ENCODE measurements at places on chromosomes 7 and 10.

- no peak for DNase-seq
Measured at GRCh38 chr7:157009170-157009777, 1.2 kb downstream of the MNX1 start.

DNA sequence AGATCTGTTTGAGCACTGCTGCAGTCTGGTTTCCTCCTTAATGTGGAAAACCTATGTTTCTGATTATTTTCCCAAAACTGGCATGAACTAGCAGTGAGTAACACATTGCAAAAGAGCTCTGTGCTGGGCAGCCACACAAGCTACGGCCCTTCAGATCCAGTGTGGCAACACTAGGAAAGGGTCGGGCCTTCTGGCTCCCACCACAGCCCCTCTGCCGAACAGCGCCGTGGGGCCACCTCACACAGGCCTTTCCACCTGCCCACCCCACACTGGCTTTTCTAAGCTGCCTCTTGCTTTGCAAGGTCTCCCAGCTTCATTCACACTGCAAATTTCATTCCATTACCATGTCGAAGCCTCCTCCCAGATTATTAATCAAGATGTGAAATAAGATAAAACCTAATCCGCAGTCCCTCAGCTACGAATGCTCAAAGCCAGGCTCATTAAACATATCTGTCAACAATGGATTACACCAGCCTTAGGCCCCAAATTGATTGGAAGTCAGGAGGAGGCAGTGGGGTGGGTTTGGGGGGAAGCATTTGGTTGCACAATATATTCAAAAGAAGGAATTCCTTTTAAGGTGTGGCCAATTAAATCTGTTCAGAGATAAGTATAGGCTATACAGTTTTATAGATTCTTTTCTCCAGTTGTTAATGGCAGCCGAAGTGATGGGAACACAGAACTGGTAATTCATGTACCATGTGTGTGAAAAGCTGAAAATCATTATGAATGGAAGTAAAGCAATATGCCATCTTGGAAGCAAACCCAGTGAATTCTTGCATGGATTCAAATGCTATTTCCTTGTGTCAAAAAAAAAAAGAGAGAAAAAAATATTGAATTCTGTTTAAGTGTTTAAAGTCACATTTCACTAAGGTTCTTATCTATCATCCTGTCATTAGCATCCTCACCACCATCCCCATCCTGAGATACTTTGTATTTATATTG lies 223.7 kb downstream of the MTERF1 start:
- peak; percentile 92 for DNase-seq

- DNase-seq = no peak
Measured at GRCh38 chr10:12730809-12731519, 270.5 kb downstream of the CCDC3 start.

- DNase-seq = peak; percentile 5
Measured at GRCh38 chr7:31126976-31127375, 74.9 kb downstream of the ADCYAP1R1 start.

- DNase-seq = no peak
Measured at GRCh38 chr10:80526218-80526617, 11.5 kb upstream of the SH2D4B start.

DNA sequence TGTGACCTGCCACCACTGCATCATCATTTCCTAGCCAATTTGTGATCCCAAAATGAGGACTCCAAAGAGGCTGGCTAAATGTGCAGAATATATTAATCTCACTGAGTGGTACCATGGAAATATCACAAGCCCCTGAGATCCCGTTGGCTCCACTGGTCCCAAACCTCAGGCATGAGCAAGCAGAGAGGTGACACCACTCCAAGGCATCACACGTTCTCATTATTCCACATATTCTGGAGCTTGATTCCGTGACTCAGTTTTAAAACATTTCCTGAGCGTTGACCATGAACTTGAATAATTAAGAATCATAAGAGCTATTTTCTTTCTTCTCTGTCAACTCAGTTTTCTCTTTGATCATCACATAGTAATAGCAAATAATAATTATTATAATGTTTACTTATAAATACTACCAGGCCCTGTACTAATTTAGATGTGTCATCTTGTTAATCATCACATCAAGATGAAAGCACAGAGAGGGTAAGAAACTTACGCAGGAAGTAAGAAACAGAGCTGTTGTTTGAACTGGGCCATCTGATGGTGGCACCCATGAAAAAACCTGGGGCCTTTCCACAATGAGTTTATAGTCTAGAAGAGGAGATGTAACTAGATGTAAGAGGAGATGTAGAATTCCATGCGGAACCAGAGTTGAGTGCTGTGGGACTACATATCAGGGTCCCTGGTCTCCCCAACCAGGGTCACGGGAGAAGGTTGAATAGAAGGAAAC lies 3.5 kb downstream of the APBB1IP start:
- peak; percentile 12 for DNase-seq

DNA sequence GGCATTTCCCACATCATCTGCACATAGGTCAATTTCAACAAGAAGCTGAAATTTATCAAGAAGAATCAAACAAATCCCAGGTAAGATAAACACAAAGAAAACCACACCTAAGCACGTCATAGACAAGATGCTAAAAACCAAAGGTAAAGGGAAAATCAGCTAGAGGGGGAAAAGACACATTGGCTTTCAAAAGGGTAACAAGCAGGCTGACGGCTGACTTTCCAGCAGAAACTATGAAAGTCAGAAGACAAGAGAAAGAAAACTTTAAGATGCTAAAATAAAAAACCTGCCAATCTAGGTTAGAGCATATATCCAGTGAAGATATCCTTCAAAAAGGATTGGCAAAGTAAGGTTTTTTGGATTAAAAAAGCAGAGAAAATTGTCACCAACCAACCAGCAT lies 59.9 kb upstream of the RHEB start:
- DNase-seq = no peak

- no peak for DNase-seq
Measured at GRCh38 chr7:99617192-99617781, 541 bp downstream of the ZSCAN25 start.

DNA sequence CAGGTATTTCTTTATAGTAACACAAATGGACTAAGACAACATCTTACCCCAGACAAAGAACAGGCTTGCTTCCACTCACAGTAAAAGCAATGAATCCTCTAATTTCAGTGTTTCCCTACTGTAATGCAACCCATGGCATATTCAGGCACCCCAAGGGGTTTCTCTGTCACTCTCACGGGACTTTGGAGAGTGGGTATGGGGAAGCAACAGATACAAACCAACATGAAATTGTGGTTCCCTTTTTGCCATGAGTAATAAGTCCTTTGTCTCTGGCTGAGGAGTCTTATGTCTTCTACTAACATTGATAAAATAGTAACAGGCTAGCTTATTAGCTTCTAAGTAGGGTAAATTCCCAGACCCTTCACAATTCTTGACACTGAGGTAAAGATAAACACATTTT lies 51.4 kb upstream of the AOAH start:
- no peak for DNase-seq

GRCh38 chr7:150686030-150686631 lies 625 bp downstream of the GIMAP2 start:
- no peak for DNase-seq
